ENCODE measurements at places on chromosomes 16 and 17.

DNA sequence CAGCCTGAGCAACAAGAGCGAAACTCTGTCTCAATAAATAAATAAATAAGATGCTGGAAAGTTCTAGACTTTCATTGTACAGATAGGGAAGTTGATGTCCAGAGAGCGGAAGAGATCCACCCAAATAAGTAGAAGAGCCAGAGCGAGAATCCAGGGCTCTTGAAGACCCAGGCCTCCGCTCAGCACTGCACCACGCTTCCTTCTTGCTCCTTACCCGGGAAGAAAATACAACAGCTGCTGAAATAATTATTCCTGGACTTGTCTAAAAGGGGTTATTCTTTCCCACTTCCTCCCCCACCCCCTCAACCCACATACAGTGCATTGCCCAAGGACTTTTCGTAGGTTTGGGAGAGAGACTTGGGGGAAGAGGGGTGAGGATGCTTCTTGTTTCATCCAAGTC, 26.7 kb downstream of the CDK5RAP3 start:
- no peak for DNase-seq

- DNase-seq: no peak
Observed at GRCh38 chr16:89700649-89701424, 668 bp downstream of the SPATA2L start.

DNA sequence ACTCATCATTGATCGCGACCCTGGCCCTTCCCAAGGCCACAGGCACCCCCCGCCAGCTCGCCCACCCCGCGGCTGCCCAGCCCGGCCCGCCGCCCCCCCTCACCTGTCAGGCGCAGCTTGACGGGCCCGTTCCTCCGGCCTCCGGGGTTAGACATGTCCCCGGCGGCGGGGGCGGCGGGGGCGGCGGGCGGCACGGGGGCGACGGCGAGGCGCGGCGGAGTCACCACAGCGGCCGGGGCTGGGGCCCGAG, 456 bp downstream of the SMURF2 start:
- no peak for DNase-seq

GRCh38 chr17:63775420-63775819, 1.4 kb downstream of the DDX42 start:
- DNase-seq: no peak

- no peak for DNase-seq
Observed at GRCh38 chr17:32315171-32315570, 26.8 kb downstream of the C17orf75 start.

Measured in HS-27A (cell line).